ENCODE measurements at places on chromosomes 5 and 9.

- DNase-seq = no peak
Measured at GRCh38 chr5:168820874-168821273, 241.7 kb upstream of the PANK3 start.

GRCh38 chr9:111659691-111660090 lies 1.7 kb upstream of the GNG10 start:
- DNase-seq = no peak

DNA sequence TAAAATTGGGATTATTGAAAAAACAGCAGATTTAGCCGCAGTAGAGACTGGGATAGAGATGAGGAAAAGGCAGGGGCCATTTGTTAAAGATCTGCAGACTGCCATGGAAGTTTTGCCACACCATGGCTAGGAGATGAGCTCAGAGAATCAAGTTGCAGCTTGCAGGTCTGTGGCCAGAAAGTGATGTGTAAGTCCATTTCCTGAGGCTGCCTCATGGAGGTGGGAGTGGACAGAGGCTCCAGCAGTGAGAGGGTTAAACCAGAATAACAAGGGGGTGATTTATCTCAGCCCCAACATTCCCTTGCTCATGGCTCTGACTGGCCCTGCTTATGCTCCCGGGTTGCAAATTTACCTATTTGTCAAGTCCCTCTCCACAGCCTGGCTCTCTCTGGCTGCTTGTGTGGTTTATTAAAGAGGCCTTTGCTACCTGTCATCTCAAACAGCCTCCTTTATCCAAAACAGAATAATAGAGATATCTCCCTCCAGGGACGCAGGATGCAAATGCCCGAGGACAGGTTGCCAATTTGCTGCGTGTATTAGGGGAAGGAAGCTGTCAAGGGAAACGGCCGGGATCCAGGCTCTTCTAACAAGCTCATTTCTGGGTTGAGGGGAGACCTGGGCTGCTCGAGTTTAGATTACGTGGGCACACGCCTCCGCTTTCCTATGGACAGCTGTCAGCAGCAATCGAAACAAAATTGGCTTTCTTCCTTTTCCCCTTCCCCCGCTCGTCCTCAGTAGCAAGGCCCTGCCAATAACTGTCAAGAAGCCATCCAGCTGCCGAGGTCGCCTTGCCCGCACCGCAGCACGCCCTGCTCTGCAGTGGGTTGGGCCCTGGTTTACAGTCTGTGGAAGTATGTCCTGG lies 72.8 kb upstream of the PITX1 start:
- DNase-seq = no peak

- no peak for DNase-seq
Measured at GRCh38 chr9:28050046-28050445, 476.8 kb upstream of the C9orf72 start.

- no peak for DNase-seq
Measured at GRCh38 chr5:52754051-52754450, 33.7 kb upstream of the ITGA1 start.

DNA sequence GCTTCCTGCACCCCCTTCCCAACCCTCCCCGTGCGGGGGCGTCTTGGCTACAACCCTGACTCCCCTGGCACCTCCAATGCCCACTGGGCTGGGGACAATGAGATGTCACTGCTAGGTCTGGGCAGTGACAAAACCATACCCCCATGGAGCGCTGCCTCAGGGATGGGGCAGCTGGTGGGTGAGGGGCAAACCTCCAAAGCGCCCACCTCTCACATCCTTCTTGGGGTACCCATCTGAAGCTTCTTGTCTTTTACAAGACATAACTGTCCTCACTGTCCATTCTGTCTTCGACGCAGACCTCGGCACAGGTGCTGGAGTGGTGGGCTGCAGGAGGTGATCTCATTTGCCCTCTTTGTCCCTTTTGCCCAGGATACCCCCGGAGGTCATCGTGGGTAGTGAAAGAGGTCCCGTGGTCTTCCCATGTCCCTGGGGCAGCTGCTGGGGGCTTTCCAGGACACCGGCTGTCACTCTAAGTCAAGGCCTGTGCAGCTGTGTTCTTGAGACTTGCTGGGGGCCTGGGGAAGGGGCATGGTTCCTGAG lies 27.8 kb upstream of the CSF1R start:
- no peak for DNase-seq

All from AG08396 (cell line).